Stimulated activated CD8-positive, alpha-beta memory T cell treated with anti-CD3 and anti-CD28 coated beads, Interleukin-4, amount 100 ng/mL, for 4 hours (primary cell): ENCODE measurements at places on chromosomes 7 and 10.

- no peak for DNase-seq
Observed at GRCh38 chr7:26627891-26628341, 236.5 kb downstream of the SKAP2 start.

DNA sequence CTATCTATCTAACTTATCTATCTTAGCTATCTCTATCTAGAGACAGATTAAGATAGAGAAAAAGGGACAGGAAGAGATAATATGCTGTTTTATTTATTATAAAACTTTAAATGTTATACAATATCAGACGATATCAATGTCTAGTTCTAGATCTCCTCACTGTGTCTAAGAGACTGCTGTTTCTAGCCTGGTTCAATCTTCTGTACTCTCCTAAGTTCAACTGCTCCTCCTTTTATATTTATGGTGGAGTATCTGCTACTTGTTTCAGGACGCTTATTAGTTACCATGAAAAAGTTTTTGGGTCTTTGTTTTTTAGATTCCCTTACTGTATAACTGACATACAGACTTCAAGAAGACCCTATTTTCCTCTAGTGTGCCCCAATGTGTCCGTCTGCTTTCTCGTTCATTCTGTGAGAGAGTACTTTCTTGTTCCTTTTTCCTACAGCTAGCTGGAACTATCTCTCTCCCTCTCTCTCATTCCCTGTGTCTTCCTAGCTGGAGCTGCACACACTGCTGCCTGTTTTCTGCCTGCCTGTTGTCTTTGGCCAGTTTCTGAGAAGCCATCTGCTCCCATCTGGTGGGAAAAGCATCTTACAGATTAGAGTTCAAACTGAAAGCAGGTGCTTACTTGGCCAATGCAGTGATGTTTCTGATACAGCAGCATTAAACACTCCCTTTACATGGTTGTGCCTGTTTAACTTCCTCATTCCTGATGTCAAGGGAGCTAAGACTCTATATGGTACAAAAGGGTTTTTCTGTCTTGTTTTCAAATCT is 49.4 kb upstream of the ARL4A start:
- no peak for DNase-seq

DNA sequence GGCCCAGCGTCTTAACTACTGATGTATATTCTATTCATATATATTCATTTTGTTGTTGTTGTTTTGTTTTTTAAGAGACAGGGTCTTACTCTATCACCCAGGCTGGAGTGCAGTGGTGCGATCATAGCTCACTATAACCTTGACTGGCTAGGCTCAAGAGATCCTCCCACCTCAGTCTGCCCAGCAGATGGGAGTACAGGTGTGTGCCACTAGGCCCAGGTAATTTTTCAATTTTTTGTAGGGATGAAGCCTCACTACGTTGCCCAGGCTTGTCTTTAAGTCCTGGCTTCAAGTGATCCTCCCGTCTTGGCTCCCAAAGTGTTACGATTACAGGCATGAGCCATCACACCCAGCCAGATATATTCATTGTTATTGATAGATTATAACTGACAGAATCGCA is 12.9 kb upstream of the STN1 start:
- no peak for DNase-seq

- DNase-seq, result no peak
Observed at GRCh38 chr10:22434521-22434920, 89.2 kb downstream of the SPAG6 start.

DNA sequence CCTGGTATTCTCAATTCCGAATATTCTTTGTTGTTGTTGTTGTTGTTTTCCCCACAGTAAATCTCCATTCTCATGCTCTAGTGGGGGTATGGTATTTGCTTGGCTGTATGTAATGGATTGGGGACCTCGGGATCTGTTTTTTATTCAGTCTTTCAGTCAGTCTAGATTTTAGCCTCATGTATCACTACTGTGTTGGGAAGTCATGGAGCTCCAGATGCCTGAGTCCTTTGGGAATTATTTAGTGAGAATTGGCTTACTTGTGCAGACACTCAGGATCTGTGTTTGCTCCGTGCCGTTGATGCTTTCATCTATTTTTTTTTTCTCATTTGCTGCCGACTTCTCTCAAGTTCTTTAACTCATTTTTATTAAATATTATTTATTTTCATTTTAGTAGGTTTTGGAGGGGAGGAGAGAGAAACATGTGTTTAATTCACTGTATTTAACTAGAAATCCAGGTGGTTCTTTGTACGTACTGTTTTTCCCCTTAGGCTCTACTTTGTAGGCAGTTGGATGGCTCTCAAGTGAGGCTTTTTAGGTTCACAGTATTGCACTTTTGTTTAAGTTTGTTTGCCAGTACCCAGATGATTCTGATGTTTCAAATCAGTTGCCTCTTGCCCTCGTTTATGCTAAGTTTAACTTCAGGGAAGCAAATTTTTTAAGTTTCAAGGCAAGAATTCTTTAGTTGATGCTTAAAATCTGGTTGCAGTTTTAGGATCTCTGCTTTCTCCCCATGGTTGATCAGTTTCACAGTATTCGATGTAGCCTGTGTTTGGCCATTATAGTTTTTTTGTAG is 36.9 kb downstream of the ZNRF2 start:
- DNase-seq, result no peak

DNA sequence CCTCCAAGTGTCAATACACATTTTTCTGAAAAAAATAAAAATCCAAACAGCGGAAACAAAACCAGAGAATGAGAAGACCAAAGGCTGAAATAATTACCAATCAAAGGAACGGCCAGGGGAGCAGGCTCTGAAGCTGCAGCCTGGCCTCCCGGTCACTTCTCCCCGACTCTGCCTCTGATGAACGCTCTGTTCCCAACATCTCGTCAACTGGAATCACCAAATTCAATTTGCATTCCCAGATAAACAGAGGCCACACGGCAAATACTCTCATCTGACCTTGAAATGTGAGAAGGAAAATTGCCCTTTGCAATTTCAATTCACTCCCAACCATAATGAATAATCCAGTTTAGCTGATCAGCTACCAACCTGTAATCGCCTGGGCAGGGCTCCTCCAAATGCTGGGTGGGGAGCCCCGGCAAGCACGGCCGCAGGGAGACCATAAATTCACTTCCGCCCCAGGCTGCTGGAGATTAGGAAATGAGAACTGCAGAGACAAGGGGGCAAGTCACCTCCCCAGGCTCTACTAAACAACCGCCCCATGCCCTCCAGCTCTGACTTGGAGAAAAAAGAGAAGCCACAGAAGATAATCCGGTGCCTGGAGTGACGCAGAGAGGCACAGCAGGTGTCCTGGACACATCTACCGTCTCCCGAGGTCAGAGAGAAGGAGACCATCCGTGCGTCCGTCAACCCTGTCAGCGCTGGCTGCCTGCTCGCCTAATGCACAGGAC is 153.2 kb downstream of the MAD1L1 start:
- no peak for DNase-seq

- no peak for DNase-seq
Observed at GRCh38 chr10:22854935-22855421, 72.9 kb upstream of the ARMC3 start.

DNA sequence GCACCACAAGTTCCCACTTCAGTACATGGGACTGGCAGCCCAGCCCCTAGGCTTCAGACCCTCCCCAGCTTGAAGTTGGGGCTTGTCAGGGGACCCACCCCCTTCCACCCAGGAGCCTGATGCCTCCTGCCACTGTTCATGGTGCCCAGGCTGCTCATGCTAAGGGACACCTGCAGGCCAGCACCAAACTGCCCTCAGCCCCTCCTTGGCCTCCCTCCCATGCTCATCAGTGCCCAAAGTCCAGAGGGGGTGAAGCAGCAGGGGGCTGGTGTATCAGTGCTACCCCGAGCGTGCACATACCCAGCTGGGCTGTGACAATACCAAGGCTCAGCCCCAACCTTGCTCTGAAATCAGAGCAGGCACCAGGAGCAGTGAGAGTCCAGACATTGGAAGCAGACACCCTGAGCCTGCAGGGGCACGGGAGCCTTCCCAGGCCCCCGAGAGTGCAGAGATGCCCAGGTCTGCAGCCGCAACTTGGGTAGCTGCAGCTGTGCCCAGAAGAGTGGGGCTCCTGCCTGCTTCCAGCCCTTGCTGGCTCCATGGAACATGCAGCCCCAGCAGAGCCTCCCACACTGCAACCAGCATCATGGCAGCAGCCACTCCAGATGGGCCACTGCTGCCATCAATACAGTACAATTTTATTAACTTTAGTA is 79.0 kb downstream of the MTERF1 start:
- no peak for DNase-seq

GRCh38 chr10:88216976-88217375 is 353.6 kb downstream of the PTEN start:
- no peak for DNase-seq

DNA sequence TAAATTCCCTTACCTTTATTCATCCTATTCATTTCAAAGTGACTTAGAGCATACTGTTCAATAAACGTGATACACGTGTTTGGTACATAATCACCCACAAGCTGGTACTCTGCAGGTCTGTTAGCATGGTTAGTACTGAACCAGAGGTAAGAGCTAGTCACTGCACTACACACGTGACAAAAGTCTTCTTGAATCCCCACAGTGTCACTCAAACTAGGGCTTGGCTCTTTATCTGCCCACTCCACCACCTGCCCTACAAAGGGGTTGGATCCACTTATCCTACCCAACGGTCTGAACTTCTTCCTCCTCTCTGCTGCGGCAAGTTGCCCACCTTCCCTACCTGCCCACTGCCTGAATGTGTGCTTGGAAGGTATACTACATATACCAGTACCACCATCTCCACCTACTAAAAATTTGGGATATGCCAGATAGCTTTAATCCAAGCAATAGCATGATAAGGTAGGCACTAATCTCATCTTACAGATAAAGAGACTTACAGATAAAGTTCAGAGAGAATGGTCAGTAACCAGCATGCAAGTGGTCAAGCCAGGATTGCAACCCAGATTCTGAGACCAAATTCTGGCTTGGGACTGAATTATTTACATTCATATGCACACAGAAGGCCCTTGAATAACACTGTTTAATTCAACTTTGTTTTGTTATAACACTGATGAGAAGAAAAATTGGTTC is 92.2 kb downstream of the SGMS1 start:
- DNase-seq, result no peak

DNA sequence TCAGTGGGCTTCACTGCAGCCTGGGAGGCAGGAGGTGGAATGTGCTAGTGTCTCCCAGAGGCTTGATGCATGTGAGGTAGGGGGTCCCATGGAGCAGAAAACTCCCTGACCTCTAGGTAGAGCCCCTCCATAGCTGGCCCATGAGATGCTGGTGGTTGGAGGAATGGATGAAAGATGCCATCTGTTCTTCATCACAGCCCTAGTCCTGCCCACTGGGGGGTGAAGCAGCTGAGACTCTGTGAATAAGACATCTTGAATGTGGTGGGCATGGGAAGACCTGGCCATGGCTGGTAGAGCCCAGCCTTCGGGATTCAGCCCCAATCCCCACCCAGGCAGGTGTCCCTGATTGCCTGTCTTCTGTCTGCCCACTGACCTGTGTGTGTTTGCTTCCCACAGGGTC is 92.5 kb downstream of the COL13A1 start:
- DNase-seq, result no peak

- DNase-seq, result no peak
Observed at GRCh38 chr7:151366166-151366879, 24.7 kb downstream of the NUB1 start.

DNA sequence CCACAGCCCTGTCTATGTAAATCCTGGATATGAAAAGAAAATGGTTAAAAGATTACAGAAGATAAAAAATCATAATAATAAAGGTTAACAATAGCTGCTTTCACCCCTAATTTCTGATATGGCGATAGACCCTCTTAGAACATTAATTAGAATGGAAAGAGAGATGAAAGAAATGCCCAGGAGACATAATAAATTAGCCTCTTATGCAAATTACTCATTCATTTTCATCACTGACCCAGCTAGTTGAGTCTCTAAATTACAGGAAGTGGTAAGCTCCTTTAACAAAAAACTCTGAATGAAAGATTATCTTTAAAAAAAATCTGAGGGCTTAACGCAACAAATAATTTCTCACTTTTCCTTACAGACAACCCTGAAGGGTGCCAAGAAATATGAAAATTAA is 12.4 kb downstream of the GFRA1 start:
- DNase-seq, result no peak

- no peak for DNase-seq
Observed at GRCh38 chr7:65269150-65269856, 104.4 kb upstream of the ZNF92 start.

- no peak for DNase-seq
Observed at GRCh38 chr7:86282014-86282682, 361.6 kb upstream of the GRM3 start.

GRCh38 chr7:122312789-122313188 is 8.2 kb upstream of the FEZF1 start:
- no peak for DNase-seq

GRCh38 chr10:100624298-100624697 is 88.6 kb downstream of the HIF1AN start:
- no peak for DNase-seq

DNA sequence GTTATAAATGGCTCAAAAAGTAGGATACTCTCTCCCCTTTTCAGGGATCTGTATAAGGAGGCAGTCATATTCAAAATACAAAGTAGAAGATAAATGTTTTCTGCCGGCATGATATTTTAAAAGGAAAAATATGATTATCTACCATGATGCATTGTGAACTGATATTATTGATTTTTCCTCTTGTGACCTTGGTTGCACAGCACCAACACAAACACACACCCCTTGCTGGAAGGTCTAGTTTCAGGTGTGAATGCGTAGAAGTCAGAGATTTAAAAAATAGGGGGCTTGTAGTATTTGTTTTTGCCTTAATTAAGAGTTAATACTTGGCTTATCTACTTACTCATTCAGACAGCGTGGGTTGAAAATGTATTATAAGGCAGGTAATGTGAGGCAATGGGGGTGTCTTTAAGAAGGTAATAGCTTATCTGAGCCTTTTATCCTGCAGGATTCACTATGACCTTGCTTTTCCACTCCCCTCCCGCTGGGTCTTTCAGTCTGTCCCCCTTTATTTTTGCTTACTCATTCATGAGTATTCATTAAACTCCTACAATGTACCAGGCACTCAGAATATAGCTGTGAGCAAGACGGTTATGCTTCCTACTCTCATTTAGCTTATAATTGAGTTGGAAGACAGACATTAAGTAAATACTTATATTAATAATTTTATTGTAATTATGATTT is 390.6 kb downstream of the SDK1 start:
- no peak for DNase-seq

DNA sequence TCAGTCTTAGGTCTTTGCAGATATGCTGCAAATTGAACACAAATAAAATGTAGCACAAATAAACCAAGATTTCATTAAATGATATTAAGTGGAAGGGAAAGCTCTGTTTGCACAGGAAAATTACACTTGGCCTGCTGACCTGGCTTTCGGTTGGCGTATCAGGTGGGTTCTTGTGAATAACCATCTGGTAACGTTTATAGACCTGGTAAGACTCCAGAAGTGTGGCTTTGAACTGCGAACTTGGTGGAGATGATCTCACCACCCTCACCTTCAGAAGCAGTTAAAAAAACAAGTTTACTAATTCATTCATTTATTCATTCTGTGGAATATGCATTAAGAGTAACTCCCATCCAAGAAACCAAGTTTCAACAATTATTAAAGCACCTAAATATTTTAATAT is 28.1 kb downstream of the ATE1 start:
- DNase-seq, result no peak

DNA sequence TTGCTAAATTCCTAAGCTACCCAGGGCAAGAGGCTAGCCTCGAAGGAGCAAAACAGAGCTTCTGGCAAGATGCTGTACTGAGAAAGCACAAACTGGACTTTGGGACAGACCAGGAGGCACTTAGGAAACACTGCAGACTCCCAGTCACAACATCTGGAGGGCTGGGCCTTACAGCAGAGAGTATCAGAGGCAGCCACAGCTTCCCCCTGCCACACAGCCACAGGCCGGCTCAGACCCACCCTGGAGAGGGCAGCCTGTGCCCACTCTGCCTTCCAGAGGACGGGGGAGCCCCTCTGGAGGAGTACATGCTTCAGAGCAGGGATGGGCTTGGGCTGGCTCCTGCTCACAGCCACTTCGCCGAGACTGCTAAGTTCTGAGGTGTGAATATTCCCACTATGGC is 17.4 kb downstream of the ESYT2 start:
- DNase-seq, result no peak
